ENCODE measurements at places on chromosomes 4 and X.

DNA sequence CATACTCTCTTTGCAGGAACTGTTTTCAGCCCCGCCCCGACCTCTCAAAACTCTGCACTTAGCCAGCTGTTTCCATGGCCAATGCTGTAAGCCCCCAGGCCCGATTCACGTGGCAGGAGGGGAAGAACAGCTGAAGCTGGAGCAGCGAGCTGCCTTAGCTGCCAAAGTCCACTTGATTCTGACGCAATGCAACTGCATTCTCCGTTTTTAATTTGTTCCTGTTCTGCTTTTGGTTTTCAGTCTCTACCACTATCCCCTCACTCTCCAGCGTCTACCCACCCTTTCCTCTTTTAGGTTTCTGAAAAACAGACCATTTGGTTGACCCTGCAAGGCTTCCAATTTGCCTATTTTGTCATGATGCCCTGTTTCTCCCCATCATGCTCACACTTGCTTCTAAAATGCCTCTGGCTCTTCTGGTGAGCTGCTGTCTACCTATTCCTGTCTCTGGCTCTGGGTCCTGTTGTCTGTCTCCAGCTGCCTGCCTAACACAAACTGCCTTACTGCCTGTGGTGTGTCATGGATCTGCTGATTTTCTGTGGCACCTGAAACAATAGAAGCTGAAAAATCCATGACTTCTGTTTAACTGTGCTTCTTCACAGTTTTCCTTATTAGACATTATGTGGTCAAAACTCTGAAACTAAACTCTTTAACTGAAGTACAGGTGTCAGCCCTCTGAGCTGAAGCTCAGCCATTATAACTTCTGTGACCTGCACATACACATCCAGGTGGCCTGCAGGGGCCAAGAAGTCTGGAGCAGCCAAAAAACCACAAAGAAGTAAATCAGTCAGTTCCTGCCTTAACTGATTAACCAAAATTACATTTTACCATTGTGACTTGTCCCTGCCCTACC is 160.5 kb upstream of the AGTR2 start:
- no peak for DNase-seq

- DNase-seq: no peak
Observed at GRCh38 chr4:57077550-57078343, 32.4 kb downstream of the IGFBP7 start.

GRCh38 chrX:71301195-71301924 is at the start of gene ITGB1BP2:
Gene ITGB1BP2, plus strand, starts transcription at chrX:71301750. Its CDS starts 57 bp downstream, at chrX:71301807.
- no peak for DNase-seq

- DNase-seq: no peak
Observed at GRCh38 chrX:14508025-14508690, 21.2 kb upstream of the GLRA2 start.

- no peak for DNase-seq
Observed at GRCh38 chrX:132127743-132128142, at the start of gene FRMD7. Gene FRMD7, minus strand, starts transcription at chrX:132128020. Its CDS starts 176 bp downstream, at chrX:132127844.

Data from stimulated activated CD4-positive, alpha-beta T cell treated with anti-CD3 and anti-CD28 coated beads, Interleukin-1b, Interleukin-23, amount 100 ng/mL, for 24 hours (primary cell).